ENCODE measurements at places on chromosomes 3 and 15.

DNA sequence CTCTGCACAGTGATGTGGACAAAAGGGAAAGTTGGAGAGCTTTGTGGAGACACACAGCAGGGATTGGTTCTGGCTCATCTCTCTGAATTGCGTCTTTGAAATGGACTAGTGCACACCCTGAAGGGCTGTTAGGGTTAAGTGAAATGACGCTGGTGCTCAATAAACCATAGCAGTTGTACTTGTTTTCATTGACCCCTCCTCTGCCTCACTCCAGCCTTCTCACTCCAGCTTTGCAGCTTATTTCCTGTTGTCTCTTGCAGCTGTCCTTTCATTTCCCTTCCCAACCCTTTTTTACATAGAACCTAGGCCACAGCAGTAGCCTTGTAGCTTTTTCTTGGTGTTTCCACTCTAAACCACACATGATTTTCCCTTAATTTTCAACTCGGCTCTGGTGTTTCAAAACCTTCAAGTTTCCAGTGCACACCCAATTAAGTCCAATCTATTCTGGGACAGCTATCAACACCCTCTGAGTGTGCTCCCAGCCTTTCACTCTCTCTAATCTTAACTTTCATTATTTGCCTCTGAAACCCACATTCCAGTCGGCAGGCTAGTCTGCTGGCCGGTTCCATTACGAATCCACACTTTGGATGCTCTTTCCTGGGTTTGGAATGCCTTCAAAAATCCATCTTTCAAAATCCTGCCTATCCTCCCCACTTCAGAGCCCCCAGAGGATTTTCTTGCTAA is 6.4 kb downstream of the C3orf52 start:
- DNase-seq = no peak

DNA sequence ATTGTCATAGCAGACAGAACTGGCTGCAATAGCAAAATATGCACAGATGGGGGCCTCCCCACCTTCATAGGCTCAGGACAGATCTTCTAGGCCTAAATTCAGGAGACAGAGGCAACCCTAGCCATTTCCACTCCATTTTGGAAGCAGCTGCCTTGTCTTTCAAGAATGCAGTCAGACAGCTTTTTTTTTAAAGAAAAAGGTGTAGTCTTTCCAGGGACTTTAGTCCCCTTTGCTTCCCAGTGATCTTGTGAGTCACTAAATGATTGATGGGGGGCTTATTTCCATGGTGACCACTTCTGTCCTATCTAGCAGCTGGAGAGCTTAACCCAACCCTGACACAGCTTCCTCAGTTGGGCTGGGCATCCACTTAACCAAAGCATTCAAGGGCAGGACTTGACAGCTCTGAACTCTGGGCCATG is 165.9 kb downstream of the TPRG1 start:
- no peak for DNase-seq

- DNase-seq = no peak
Measured at GRCh38 chr15:67855842-67856241, 16.0 kb upstream of the RNU6-1 start.

GRCh38 chr3:142270407-142270806 is 45.0 kb upstream of the GK5 start:
- no peak for DNase-seq

DNA sequence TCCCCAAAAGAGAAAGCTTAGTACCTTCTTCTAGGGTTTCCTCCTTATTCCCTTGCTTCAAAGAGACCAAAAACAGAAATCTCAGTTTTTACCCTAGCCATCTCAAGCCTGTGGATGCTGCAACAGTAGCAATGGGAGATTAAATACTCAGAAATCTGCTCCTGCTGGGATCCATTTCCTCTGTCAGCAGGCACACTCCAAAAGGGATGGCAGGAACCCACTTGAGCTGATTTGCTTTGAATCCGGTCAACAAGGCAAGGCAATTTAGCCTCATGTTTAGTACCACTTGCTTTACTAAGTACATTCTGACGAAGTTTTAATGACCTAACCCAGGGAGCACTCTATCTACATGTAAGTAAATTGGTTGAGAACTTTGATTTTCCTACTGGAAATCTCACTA is 590.0 kb upstream of the ADAMTS9 start:
- DNase-seq = no peak

- no peak for DNase-seq
Measured at GRCh38 chr15:64162478-64162868, 349 bp downstream of the PPIB start.

GRCh38 chr3:182862159-182862860 is 69.0 kb downstream of the ATP11B start:
- no peak for DNase-seq

DNA sequence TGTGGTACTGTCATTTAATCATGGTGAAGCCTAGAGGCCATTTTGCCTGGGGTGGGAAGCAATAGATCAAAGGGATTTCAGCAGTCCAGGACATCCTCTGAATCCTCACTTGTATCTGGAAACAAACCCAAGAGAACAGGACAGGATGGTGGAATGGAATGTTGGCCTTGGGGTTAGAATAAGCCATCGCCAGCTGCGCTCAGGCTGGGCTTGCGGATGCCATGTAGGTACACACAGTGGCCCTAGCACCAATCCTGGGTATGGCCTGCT is 76.5 kb upstream of the ALDH1A3 start:
- DNase-seq = no peak

GRCh38 chr3:157406394-157406793 is 30.3 kb upstream of the PTX3 start:
- DNase-seq = no peak

GRCh38 chr3:133941415-133941821 is 45.7 kb upstream of the RAB6B start:
- peak; percentile 21 for DNase-seq

DNA sequence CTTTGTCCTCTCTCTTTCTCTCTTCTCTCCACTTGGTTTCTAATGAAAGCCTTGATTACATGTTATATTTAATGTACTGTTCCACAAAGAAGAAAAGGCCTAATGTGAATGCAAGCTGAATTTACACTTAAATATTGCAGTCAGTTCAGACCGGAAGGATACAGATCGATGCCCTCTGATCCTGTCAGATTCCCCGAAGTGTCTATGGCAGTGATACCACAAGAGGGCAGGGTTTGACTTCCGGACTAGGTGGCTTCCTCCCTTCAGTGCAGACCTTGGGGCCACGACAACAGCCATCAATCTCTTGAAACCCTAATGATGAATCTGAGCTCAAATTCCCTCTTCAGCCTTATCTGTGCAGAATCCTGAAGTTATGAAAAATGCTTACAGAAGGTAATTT is 29.5 kb downstream of the AGTR1 start:
- peak; percentile 77 for DNase-seq

DNA sequence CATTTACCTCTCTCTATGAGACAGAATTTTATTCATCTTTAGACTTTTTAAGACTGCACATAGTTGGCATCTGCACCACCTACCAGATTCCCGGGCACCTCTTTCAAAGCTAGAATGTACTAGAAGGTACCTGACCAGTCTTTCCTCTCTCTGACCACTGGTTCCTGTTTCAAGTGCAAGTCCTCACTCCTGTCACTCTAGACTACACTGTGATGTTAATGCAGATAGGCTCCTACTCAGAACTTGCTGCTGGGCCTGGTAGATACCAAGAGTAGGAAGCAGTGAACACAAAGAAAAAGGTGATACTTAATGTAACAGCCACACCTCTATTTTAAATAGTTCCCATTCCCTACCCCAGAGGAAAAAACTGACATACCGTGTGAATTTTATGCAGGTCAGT is 8.1 kb upstream of the TCAIM start:
- DNase-seq = no peak

DNA sequence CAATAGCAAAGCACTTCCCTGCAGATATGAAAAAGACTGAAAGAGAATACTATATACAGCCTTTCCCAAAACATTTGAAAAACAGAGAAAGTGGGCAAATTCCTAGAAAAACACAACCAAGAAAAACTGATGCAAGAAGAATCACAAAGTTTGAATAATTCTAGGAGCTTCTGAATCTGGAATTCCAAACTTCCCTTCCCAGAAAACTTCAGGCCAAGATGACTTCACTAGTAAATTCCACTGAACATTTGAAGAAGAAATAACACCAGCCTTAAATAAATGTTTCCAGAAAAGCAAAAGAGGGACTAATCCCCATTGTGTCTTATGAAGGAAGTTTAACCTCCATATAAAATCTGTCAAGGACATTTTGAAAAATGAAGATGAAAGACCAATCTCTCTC is 15.8 kb upstream of the NSMCE3 start:
- DNase-seq = no peak

GRCh38 chr3:160703974-160704373 is 27.0 kb downstream of the ARL14 start:
- no peak for DNase-seq
